ENCODE measurements at places on chromosomes 11 and 22.

DNA sequence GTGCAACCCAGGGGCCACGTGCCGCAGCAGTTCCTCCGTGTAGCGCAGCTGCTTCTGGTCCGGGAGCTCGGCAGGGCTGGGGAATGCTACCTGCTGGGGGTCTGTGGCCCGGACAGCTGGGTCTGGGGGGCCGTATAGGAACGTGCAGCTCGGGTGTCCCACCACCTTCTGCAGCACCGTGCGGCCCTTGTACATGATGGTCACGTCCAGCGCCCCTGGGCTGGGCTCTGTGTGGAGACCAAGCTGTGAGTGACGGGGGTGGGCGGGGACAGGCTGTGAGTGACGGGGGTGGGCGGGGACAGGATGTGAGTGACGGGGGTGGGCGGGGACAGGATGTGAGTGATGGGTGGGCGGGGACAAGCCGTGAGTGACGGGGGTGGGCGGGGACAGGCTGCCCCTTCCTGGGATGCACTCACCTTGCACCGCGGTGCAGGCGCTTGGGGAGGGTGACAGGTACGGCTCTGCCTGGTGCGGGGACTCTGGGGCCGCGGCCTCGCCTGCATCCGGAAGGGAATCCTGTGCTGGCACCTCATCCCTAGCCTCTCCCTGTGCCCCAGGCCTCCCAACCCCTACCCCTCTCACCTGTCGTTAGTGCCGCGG, 2.3 kb downstream of the IRF7 start:
- peak; percentile 83 for DNase-seq

- no peak for DNase-seq
These were observed 28.1 kb upstream of the CREB3L1 start for GRCh38 chr11:46249103-46249937.

GRCh38 chr11:33772300-33772699, 2.0 kb downstream of the FBXO3 start:
- DNase-seq: no peak

DNA sequence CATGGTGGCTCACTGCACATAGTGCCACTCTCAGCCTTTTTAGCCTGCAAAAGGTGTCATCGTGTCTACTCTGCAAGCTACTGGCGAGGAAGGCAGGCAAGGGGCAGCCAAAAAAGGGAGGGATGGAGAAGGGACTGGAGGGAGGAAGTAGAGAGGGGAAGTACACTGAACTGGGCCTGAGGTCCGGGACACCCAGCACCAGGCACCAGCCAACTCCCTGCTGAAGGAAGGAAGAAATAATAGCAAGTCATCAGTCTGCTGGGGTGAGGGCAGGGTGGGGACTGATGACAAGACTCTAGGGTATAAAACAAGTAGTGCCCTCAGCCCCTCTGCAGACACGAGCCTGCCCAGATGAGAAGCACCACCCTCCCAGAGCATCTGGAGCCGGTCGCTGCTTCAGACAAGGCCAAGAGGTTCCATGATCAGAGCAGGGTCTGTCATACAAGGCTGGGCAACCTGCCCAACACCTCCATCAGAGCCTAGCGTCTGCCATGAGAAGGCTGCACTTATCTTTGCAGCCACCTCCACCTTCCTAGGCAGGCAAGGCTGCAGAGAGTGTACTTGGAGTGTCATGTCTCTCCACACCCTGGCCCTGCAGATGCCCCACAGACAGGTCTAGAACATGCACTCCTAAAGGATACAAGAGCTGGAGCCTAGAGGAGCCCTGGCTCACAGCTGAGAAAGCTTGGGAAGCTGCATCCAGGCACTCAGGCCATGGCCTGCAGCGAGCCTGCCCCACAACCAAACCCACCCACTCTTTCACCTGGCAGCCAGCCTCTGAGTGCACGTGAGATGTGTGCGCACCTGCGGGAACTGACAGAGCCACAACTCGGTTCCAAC, 9.0 kb upstream of the COMT start:
- DNase-seq: no peak

DNA sequence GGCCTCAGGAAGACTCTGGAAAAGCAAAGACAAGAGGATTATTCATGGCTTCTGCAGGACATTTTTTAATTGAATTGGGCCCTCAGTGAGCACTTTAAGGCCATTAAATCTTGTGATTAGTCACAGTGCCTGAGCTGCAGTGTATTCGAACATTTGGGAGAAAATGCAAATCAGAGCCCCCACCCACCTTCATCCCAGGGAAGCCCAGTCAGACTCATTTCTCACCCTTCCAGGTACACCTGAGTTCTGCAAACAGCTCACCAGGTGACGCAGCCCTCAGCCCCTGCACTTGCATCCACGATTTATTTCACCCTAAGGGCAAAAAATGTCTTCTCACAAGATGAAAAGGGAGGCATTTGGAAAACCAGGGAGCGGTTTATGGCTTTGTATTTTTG, 128.7 kb downstream of the MPPED1 start:
- no peak for DNase-seq

- no peak for DNase-seq
These were observed 389.2 kb downstream of the SOX6 start for GRCh38 chr11:15967166-15967565.

DNA sequence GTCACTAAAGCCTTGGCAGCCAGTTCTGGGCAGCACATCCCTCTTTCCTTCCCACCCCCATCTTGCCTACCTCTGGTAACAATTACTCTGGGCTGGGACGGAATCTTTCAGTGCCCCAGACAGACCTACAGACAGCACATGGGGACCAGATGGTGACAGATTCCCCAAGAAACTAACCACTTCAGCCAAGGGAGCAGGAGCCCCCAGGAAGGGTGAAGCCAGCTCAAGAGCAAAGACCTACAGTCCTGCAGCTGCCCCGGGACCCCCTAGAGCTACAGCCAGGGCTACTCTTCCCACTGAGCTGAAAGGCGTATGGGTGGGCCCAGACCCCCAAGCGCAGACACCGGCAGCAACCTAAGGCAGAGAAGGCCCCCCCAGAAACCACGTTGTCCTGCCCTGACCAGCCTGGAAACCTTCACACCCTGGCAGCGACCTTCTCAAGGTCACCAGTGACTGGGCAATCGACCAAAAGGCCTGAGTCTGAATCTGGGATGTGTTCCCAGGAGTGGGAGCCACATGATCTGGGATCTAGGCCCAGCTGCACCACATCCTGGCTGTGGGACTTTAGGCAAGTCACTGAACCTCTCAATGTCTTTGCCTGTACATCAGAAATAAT, 65.8 kb downstream of the LRRC32 start:
- no peak for DNase-seq

DNA sequence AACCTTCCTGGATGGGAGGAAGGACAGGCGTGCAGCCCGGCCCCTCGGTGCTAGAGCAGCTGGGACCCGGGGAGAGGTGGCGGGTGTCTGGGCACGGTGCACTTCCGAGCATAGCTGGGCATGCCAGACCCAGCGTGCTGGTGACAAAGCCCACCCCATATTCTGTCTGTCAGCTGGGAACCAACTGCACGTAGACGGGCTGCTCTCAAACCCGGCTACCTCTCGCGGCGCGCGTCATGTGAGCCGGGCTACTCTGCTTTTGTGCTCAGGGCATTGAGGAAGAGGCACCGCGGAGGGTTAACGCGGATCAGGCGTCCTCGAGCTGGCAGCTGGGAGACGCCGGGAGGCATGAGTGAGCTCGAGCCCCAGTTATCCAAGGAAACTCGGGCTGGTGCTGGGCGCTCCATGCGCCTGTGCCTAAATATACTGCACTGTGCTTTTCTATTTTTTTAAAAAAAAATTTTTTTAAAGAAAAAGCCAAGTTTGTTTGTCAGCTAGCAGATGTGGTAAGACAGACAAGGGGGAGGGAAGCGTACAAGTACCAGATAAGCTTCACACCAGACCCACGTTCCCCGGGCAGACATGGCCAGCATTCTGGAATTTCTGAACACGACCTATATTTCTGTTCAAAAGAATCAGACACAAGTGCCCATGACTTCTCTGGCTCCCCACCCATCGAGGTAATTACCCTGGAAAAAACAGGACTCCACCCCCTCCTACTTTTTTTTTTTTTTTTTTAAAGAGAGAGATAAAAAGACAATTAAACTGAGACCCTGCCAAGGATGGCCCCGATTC, 425.6 kb downstream of the SHANK2 start:
- no peak for DNase-seq

DNA sequence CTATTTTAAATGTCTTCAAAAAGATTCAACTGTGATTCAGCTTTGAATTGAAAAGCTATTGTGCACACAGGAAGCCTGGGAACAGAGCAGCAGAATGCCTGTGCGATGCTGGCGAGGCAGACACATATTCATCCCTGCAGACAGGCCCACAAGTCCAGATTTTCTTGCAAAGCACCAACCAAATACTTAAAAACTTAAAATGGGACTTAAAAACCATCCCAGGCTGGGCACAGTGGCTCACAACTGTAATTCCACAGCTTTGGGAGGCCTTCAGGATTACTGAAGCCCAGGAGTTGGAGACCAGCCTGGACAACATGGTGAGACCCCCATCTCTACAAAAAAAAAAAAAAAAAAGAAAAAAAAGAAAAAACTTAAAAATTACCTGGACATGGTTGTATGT, 122.6 kb upstream of the SERPIND1 start:
- no peak for DNase-seq

- DNase-seq: no peak
These were observed 160.0 kb downstream of the NAV2 start for GRCh38 chr11:19872512-19873145.

DNA sequence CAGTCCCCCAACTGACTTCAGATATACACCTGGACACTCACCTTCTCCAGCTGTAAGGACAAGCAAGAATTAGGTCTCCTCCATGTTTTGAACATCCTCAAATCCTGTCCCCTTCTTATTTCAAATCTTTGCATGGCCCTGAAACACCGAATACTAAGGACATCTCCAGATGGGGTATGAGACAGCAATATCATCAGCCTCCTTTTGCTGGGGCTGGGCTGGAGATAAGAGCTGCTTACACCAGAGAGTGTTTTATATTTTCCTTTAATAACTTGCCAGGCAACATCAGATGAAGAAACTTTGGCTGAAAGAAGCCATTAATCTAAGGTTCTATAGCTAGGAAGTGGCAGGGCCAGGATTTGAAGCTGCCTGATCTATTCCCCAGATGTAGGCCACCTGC, 21.6 kb downstream of the TUG1 start:
- no peak for DNase-seq

DNA sequence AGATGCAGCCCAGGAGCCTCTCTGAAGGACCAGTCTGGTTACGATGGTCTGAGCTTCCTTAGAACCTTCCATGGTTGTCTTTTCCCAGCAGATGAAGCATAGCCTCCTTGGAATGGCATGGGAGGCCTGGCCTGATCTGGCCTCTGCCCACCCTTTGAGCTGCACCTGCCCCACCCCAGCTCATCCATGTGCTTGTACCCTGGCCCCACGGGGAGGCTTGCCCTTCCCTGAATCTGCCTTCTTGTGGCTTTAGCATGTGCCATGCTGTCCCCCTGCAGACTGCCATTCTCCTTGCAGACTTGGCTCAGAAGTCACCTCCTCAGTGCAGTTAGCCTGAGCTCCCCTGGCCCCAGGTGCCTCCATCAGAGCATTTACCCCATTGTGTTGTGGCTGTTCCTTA, 62.5 kb downstream of the FBLN1 start:
- DNase-seq: no peak

GRCh38 chr11:34160049-34160721, 54.8 kb downstream of the NAT10 start:
- no peak for DNase-seq

- no peak for DNase-seq
These were observed 56.1 kb downstream of the KIAA1671 start for GRCh38 chr22:25008666-25009065.

DNA sequence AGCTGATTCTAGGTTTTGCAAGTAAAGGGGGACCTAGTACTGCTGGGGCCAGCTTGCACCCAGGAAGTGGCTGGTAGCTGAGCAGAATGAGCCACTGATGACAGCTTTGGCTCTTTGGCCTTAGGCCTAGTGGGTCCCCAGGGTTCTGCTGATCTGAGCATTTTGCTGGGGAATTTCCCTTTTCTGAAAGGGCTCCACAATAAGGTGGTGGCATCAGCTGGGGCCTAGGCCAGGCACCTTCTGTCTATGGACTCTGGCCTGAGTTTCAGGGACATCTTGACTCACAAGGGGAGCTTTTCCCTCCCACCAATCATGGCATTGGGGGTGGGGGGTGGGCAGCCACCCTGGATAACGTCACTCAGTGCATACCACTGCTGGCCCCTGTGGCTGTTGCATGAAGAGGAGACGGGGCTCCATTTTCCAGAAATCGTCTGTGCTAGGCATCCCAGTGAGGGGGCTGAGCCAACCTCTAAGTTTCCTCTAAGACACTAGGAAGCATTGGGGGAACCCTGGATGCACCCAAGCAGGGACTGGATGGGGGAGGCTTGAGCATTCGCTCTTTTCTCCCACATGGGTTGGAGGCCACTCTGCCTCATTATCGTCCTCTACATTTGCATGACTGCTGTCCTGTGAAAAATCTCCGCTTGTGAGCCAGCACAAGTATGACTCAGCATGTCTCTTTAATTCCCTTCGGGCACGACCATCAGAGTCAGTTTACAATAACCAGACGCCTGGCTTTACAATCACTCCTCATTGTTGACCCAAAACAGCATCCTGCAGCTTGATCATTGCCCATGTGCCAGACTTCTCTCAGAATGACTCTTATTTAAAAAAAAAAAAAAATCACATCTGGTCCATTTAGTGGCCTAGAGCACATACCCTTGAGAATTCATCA, 145.0 kb upstream of the THY1 start:
- DNase-seq: no peak

GRCh38 chr22:20087319-20088262, 7.5 kb downstream of the DGCR8 start:
- no peak for DNase-seq

GRCh38 chr11:26578998-26579661, 7.1 kb upstream of the MUC15 start:
- no peak for DNase-seq

DNA sequence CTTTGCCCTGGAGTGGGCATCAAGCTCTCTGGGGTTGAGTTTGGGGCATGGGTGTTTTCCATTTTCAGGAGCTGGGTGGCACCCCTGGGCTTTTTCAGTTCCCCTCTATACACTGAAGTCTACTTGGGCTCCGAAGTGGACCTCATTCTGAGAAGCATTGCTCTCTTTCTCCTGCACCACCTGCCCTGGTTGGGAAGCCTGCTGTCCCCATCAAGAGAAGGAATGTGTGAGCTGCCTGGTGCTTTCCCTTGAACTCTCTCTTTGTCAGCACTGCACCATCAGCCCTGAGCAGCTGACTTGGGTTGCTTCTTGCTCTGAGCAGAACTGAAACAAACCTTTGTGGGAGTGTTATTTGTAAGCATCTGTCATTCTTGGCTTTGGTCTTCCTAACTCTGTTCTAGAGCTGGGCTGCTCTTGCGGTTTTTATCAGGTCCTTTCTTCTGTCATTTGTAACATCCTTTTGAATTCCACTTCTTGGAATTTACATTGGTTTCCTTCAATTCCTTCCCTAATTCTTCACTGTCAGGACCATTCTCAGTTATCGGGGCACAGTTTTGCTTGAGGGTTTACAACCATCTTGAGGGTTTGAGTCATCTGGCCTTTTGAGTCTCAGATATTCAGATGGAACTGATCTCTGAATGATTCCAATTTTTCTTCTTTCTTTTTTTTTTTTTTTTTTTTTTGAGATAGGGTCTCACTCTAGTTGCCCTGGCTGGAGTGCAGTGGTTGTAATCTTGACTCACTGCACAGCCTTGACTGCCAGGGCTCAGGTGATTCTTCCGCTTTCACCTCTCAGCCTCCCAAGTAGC, 20.5 kb downstream of the UBE2L3 start:
- DNase-seq: peak; percentile 39

GRCh38 chr11:17165247-17165890, 42.4 kb downstream of the PIK3C2A start:
- DNase-seq: no peak

Measured in stimulated activated CD4-positive, alpha-beta T cell treated with anti-CD3 and anti-CD28 coated beads, Interleukin-4, amount 100 ng/mL, for 1 hour (primary cell).